GDM1 (cell line): ENCODE measurements at places on chromosomes 1 and 21.

GRCh38 chr1:232751393-232752140 is 53.6 kb upstream of the MAP10 start:
- peak; percentile 13 for DNase-seq

DNA sequence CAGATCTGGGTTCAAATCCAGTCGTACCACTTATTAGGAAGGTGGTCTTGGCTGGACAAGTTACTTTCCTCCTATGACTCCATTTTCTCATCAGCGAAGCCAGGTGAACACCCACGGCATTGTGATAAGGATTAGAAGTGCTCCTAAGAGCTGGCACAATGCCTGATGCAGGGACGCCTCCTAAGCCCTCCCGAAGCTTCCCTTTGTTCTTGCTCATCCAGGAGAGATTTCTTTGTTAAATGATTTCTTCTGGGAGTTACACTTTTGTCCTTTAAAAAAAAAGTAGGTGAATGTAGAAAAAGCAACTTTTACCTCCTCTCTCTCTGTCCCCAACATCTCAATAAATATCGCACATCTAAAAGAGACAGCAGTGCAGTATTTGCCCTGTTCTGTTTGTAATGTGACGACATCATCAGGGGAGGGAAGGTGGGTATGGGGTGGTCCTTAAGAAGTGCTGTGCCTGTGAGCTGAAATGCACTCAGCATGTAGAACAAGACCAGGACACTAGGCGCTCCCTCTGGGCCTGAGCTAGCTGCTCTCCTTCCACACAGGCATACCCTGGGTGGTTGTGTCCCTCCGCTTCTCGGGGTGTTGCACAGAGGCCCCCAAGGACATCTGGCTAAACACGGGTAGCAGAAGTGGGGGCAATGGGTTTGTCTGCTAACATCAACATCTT is 43.9 kb downstream of the SUSD4 start:
- no peak for DNase-seq

DNA sequence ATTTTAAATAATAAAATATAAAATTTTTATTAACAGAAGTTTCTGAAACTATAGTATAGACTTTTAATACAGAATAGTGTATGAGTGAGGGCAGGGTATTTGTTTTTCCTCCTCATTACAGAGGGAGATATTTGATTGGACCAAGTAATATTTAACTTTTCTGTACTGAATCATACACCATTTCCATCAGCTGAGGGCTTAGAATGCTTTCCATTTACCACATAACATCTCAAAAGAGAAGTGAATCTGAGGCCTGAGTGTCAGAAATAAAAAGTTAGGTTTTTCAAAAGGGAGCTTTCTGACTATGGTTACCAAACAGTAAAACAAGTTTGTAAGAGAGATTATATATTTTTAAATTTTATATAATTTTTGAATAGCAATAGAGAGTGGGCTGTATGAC is 29.5 kb downstream of the TLCD4 start:
- DNase-seq, result no peak

DNA sequence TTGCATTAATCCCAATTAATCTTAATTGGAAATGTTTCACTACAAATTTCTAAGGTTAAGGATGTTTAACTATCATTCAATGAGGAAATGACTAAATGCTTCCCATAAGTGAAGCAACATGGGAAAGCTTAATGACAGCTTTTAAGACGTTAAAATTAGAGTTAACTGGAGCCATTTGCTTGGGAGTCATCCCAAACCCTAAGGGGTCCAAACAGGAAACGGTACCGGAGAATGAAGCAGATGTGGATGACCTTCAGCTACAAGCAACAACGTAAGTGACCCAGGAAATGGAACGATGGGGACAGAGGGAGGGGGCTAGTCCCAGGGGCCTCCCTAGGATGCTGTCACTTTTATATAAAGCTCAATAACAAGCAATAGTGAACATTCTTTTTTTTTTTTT is 62.2 kb downstream of the CAPZB start:
- no peak for DNase-seq

- no peak for DNase-seq
These were observed 36.6 kb downstream of the ELF3 start for GRCh38 chr1:202046748-202047708.
